A673 (cell line): ENCODE measurements at places on chromosomes 4 and X. TPM values are rescaled to one million over a fixed set of nuclear protein-coding genes. Genes with fewer than 3 reads are reported as not detected.

ANOS1 gene
- total RNA-seq = 0.06 and 0.07 TPM in 2 replicates

RIPPLY1 gene
- not detected in 2 replicates for total RNA-seq

FRG2 gene
- total RNA-seq = 67.1 and 79.1 TPM in 2 replicates

ZNF630 gene
- total RNA-seq = 0.31 and 1.6 TPM in 2 replicates

MAGEC1 gene
- total RNA-seq = not detected in 2 replicates

FGFR3 gene
- total RNA-seq = 4.7 and 5.5 TPM in 2 replicates

NSG1 gene
- total RNA-seq = 1.3 and 2.7 TPM in 2 replicates

USP17L28 gene
- not detected in 2 replicates for total RNA-seq

USP26 gene
- not detected in 2 replicates for total RNA-seq

GNRHR gene
- not detected in 2 replicates for total RNA-seq

MMGT1 gene
- total RNA-seq = 22.6 and 25.8 TPM in 2 replicates

USP11 gene
- 122 and 134 TPM in 2 replicates for total RNA-seq

MAGEA11 gene
- total RNA-seq = not detected in 2 replicates

HMGN5 gene
- total RNA-seq = 17.9 and 19.8 TPM in 2 replicates

KLHL8 gene
- total RNA-seq = 14.8 and 15.4 TPM in 2 replicates

CT83 gene
- not detected in 2 replicates for total RNA-seq

ADRA2C gene
- total RNA-seq = 14.8 and 16.7 TPM in 2 replicates

PABPC5 gene
- not detected in 2 replicates for total RNA-seq

NEUROG2 gene
- total RNA-seq = not detected in 2 replicates

SPACA5B gene
- not detected in 2 replicates for total RNA-seq

DRD5 gene
- not detected in 2 replicates for total RNA-seq

SLC6A14 gene
- not detected in 2 replicates for total RNA-seq

FRAS1 gene
- 0.06 and 0.28 TPM in 2 replicates for total RNA-seq
